Stimulated activated CD8-positive, alpha-beta memory T cell treated with anti-CD3 and anti-CD28 coated beads, Interleukin-15, amount 100 ng/mL, for 4 hours (primary cell): ENCODE measurements at places on chromosomes 1 and 21.

GRCh38 chr1:158362941-158363340 lies 9.2 kb downstream of the CD1E start:
- DNase-seq: no peak

GRCh38 chr1:59691261-59691660 lies 123.5 kb upstream of the HOOK1 start:
- DNase-seq: no peak

GRCh38 chr1:32485554-32486255 lies 20.8 kb downstream of the ZBTB8B start:
- no peak for DNase-seq

DNA sequence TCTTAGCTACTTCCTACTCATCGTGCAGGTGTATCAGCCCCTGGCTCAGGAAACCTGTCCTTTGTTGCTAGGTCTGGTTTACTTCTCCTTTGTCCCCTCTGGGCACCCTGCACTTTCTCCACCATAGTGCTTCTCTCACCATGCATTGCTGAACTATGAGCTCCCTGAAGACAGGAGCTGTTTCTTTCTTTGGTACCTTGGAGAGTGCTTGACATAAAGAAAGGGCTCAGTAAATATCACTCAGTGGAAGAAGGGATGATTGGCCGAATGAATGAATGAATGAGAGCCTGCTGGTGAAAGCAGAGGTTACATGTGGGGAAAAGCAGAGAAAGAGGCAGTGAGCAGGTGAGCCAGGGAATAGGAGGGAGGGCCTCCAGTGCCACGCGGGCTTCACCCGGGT lies 9.8 kb upstream of the HMGB4 start:
- DNase-seq: no peak

DNA sequence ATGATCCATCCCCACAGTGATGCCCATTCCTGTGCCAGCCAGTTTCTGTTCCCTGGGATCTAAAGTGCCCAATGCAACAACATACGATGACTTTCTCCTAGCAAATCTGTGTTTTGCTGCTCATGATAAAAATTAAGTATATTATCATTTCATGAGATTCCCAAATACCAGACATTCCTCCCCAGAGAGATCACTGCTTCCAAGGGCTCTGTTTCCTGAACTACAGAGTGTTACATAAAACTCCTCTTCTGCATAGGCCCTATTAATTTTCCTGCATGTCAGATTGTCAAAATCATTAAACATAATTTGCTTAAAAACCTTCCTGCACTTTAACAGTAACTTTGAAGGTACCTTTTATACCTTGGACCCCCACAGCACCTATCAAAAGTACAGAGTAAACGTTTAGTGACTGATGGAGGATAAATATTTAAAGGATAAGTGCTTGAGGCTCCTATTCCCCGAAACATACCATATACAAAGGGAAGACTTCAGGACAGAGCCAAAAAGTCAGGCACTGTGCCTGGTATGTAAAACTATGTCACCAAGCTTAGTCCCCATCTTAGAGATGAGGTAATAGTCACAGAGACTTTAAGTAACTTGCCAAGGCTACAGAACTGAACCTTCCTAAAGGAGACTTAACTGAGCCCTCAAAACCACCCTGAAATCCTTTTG lies 50.2 kb downstream of the SLC25A24 start:
- no peak for DNase-seq

GRCh38 chr21:16552880-16553279 lies 823.1 kb downstream of the USP25 start:
- no peak for DNase-seq

- no peak for DNase-seq
These were observed 35.0 kb downstream of the KCNT2 start for GRCh38 chr1:196573226-196573625.

- no peak for DNase-seq
These were observed 705 bp upstream of the QSOX1 start for GRCh38 chr1:180154003-180154324.

DNA sequence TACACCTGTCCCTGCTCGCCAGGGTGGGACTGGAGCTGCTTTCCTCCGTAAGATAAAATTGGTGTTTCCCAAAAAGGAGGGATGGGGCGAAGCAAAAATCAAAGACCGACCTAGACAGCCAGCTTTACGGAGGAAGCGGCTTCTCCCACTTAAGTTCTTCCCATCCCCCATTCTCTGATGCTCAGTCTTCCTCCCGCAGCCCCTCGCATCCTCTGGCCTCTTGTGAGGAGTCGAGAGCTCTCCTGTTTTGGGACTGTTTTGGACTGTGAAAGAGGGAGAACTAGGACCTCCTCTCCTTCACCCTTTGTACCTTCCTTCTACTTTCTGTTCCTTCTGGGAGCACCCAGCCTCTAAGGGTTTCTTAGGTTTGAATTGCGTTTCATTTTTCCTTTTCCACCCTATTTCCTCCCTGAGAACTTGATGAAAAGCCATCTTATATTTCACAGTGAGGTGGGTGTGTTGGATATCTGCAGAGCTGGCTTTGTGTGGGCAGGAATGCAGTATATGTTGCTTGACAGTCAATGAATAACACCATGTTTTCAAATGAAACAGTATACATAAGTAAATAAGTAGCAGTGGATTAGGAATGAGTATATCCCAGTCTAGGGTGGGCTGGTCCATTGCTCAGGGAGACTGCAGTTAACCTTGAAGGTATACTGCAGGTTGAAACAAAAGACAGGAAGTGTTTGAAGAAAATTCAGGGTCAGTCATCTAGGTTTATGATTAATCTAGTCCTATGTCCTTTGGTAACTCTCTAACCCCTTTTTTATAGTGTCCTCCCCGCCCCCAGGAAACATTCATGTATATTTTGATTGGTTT lies 848 bp downstream of the CTTNBP2NL start:
- no peak for DNase-seq

DNA sequence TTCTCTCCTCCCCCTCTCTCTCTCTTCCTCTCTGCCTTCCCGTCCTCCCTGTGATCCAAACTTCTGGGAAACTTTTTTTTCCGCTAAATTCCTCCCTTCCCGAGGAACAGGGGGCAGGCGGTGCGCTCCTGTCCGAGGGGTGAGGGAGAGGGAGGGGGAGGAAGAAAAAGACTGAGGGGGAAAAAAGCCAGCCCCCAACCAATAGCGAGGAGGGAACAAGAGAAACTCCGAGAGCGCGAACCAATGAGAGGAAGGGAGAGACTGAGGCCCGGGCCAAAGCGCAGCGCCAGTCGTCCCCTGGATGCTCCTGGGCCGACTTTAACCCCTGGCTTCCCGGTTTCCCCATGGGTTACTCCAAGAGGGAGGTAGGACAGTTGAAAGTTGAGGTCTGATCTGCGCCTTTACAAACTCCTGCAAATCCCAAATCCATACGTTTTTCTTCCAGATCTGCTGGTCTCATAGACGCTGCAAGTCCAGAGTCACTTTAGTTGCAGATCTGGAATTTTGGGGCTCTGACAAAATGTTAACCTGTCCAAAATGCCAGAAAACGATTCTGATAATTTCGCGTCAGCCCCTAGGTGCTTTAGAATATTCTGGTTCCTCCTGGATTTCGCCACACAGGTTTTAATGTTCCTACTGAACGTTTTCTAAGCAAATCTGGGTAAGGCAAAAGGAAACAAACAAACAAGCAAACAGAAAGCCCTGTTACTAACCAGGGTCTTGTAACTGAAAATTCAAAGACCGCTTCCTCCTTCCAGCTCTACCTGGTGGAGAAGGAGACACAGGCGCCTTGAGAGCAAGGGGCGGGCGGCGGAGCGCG lies at the start of gene TBX15:
TBX15 (minus strand) TSS at position 158 of the 820 bp plus-strand sequence. CDS start 548 bp downstream, outside the sequence.
- no peak for DNase-seq

- no peak for DNase-seq
These were observed at the start of gene COL16A1 for GRCh38 chr1:31703431-31704270. Gene COL16A1 (minus strand): TSS chr1:31704017. CDS start chr1:31702193, 1,824 bp downstream.

GRCh38 chr1:207849646-207850045 lies 61.3 kb downstream of the CD34 start:
- no peak for DNase-seq

DNA sequence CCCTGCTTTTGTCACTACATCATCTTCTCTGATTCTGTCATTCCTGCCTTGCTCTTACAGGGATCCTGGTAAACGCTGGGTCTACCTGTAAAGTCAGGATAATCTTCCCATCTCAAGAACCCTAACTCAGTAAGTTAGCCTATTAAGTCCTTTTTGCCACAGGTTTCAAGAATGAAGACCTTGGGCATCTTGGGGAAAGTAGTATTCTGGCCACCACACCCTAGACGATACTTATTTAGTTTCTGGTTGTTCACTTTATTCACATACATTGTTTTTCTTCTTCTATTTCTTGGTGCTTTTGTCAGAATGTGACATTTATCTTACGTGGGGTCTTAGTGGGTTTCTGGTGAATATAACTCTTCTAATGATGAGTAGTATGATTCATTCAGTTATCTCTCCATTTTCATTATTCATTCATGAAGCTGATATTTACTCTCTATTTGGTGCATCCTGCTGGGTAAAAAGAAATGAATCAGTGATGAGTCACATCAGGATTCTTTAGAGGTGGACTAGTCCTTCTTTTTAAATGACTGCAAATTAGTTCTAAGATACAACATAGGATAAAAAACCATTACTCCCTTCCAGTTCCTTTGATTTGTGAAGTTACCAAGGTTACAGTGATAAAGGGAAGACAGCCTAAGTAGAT lies 514.4 kb upstream of the B3GALT2 start:
- no peak for DNase-seq

DNA sequence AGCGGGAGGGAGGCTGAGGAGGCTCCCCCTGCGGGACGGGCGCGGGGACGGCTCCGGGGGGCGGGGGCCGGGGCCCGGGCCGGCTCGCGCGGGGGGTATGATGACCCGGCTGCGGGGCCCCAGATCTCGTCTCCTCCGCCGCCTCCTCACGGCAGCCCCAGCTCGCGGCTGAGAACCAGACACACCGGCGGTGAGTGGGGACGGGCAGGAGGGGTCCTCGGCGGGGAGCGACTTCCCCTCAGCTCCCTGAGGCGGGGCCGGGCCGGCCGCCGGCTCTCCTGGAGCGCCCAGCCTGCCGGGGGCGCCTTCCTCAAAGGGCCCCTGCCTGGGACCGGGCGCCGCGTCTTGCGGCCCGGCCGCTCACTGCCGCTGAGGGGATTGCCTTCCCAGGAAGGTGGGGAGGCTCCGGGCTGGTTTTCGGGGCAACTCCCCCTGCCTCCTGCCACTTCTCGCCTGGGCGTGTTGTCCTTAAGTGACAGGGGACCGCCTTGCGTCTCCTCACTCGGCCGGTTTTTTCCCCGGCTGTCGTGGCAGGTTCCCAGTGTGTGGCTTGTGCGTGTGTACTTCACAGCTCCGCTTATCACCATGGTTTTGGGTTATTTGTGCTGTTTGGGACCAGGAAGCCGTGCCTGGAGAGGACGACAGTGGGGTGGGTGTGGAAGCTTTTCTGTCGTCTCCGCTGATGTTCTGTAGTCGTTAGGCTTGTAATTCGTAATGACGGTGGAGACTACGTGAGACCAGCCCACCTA lies 800 bp downstream of the HIPK1 start:
- DNase-seq: peak; percentile 36

- no peak for DNase-seq
These were observed 188.9 kb upstream of the MAP1LC3C start for GRCh38 chr1:242187816-242188215.

DNA sequence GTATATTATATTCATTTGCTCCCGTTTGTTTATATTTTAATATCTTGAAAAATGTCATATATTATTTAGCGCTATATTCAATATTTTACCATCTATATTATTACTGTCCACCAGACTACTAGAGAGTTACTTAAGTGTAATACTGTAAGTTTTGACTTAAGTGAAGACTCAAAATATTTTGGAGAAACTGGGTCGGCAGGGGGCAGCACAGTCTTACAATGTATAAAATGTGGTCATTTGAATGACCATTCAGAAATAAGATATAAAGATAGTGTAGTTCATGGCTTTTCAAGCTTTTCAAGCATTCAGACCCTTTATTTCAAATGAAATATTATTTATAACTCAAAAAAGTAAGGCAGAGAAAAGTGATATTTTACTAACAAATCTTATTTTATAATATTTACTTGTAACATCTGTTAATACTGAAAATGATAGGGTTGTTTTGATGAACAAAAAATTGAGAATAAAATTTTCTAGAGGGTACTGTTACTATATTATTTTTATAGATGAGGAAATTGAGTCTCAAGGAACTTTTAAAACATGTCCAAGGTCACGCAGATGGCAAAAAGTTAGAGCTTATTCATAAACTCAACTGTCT lies 89.0 kb upstream of the SERTAD4 start:
- no peak for DNase-seq

- no peak for DNase-seq
These were observed 18.0 kb downstream of the PCP4 start for GRCh38 chr21:39885119-39885848.

GRCh38 chr1:69109277-69109676 lies 458.4 kb upstream of the LRRC7 start:
- DNase-seq: no peak

- no peak for DNase-seq
These were observed 4.1 kb downstream of the TEX38 start for GRCh38 chr1:46675549-46676314.

DNA sequence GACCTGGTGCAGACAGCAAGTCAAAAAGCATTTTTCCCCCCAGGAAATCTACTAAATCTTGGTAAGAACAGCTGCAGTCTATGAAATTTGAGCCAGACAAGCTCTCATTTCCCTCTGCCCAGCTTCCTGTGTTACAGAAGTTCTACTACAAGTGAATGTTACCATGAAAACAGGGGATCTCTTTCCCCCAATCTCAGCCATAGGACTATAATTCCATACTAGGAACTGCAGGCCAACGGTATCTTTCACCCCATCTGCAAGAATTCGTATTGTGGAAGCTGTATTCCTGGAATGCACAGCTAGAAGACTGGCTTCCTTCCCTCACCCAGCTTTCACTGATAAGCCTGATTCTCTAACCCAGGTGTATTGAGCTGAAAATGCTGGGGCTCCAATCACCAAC lies 1655.4 kb downstream of the BRINP3 start:
- DNase-seq: no peak

DNA sequence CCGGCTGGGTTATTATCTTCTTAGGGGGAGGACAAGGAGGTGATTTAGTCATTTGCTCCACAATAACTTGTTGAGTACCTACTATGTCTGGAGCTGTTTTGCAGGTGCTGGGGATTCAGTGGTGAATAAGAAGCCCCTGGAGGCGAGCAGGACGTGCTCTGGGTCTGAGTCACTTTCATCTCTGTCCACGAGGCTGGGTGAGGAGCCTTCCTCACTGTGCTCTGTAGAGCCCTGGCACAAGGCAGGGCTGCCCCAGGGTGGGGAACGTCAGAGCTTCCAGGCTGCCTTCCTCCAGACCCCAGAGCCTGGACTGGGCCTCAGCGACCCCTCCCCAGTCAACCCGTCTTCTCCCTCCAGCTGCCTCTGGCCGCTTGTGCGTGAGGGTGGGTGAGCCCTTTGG lies 2.5 kb upstream of the PADI6 start:
- no peak for DNase-seq

DNA sequence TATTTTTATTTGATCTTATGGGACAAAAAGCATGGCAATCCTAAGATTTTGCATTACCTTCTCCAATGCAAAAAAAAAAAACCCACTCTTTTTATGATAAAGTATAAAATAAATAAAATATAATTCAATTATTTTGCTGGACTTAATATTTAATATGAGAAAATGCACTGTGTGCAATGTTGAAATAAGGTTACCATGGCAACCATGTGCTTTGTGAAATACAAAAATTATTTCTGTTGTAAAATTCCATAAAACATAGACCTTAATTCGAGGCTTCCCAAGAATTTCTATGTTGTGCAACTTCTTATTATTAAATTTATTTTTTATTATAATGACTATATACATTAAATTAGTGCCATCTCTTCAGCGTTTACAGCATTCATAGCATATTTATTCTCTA lies 989.5 kb downstream of the MRPL39 start:
- no peak for DNase-seq
